Esophagus squamous epithelium (tissue), 5 donors: ENCODE measurements at places on chromosomes 6 and 20. TPM values are rescaled to one million over a fixed set of nuclear protein-coding genes. Genes with fewer than 3 reads are reported as not detected.

GRCh38 chr6:85576476-85576875 lies 17.2 kb downstream of the SNX14 start:
- no peak for DNase-seq

- DNase-seq: no peak
Measured at GRCh38 chr20:19552221-19553180, 205.6 kb upstream of the RIN2 start.

The WFDC12 gene
- total RNA-seq: 0.44 TPM

DNA sequence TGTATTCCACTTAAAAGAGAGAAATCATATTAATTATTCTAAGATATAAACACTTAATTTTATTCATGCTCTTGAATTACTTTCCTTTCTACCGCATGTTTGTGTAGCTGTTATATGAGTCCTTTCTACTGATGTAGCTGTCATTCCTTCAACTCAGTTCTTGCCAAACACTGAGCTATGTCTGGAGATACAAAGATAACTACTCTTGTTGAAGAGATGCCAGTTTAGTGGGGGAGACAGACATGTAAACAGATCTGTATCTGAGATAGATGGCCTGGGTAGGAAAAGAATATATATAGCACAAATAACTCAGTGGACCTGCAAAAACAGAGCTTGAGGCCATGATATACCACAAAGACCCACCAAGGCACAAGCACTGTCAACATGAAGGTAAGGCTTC lies 157.3 kb downstream of the BTBD9 start:
- DNase-seq: no peak

The VSX1 gene
- total RNA-seq: not detected

DNA sequence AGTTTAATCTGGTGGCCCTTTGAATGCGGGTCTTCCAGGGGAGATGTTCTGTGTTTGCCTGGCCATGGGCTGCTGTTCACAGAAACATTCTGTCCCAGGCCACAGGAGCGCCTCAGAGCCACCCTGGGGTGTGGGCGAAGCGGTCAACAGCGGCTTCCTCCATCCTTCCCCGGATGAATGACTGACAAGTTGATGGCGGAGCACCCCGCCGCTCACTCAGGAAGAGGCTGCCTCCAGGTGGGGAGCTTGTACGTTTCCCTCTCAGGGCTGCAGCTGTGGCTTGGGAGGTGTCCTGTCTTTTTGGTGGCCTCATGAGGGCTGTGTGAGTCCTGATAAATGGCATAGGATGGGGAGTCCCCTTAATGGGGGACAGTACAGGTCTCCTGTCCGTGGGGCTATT lies 178.4 kb downstream of the NRN1 start:
- no peak for DNase-seq

DNA sequence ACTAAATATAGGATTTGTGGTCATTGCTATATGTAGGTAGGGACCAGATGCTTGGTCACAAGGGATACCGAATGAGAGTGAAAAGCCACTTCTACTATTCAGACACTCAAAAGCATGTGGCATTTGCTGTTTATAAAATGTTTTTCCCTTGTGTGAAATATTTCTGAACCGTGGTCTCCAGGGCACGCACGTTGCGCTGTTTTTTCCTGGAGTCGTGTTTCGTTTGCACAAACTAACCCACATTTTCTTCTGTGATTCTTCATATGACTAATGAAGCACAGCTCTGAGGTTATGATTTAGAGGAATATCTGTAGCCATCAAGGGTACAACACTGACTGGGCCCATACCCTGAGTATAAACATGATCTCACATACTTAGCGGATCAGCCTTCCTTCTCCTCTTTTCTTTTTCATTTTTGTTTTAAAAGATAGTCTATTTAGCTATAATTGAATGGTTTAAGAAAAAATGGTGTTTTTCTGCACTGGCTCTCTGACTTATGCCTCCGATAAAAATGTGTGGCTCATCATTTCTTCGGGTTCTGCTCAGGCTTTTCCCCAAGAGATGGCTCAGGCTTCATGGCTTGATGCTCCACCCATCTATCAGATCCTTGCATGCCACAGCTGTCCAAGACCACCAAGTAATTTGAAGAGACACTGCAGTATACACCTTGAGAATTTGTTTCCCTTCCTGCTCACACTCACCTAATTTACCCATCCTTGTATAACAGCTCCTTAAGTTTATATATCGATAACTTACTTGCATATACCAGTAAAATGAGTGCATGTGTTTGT lies 59.9 kb upstream of the HBS1L start:
- no peak for DNase-seq

The FRK gene
- total RNA-seq: 5.0 TPM

- no peak for DNase-seq
Measured at GRCh38 chr20:53828682-53829254, 235.1 kb upstream of the ZNF217 start.

The DCDC2 gene
- 0.15 TPM for total RNA-seq

The EYA2 gene
- total RNA-seq: 16.9 TPM

- DNase-seq: no peak
Measured at GRCh38 chr6:69780585-69781178, 16.1 kb downstream of the LMBRD1 start.
